ENCODE measurements at places on chromosomes 7 and 10.
A peak's percentile ranks its signal among the peaks of the same experiment; 100 is the strongest.

DNA sequence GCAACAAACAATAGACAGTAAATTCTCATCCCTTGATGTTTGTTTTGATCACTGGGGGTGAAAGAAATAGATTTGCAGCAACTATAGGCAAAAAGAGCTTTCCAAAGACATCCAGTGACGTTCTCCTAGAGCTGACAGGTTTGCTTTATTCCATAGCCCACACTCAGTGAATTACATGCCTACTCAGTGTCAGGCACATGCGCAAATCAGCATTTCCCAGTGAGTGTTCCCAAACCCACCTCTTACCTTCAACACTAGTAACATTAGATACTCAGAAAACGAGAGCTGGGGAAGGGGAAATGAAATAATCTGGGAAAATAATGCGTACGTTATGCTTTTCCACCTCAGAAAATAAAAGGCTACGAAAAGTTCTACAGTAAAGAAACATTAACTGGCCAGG lies 144.1 kb downstream of the CPEB3 start:
- DNase-seq, result no peak

GRCh38 chr7:87223666-87224065 lies 4.1 kb upstream of the TMEM243 start:
- no peak for DNase-seq

- no peak for DNase-seq
Measured at GRCh38 chr7:114418117-114418516, 3.5 kb downstream of the FOXP2 start.

DNA sequence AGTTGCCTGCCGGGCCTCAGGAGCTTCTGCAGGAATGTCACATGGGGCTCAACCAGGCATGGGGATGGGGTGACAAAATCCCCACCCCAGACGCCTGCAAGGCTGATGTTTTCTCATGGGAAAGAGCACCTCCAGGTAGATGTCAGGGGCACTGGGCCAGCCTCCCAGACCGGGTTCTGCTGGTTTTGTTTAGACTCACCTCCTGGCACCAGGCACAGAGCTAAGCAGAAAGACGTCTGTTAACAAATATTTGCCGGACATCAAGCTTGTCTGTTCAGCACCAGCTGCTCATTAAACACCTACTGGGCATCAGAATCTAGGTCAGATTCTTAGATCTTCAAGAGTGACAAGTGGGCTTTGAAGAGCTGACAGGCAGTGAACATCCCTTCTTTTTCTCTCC lies 34.9 kb upstream of the TCERG1L start:
- DNase-seq, result no peak

DNA sequence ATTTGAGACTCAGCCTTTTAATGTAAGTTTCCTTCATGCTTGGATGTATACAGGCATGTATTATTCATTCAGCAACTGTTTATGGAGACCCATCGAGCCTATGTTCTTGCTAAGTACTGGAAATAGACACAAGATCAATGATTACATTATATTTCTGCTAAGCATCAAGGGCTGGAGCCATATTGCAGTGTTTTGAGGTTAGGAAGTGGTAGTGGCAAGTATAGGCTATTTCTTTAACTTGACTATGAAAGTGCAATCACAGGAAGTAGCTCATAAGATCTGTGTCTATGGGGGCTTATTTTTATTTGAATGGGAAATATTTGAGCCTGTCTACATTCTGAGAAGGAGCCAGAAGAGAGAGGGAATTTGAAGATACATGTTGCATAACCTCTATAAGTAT lies 123.8 kb downstream of the HDAC9 start:
- no peak for DNase-seq

GRCh38 chr10:71735709-71736569 lies 16.4 kb upstream of the C10orf105 start:
- DNase-seq, result peak; percentile 74

GRCh38 chr10:132257271-132257670 lies 50.5 kb downstream of the STK32C start:
- peak; percentile 66 for DNase-seq

- DNase-seq, result no peak
Measured at GRCh38 chr7:354597-355470, 64.9 kb downstream of the FOXL3 start.
